ENCODE measurements at places on chromosomes 6 and 20. TPM values are rescaled to one million over a fixed set of nuclear protein-coding genes. Genes with fewer than 3 reads are reported as not detected.

DNA sequence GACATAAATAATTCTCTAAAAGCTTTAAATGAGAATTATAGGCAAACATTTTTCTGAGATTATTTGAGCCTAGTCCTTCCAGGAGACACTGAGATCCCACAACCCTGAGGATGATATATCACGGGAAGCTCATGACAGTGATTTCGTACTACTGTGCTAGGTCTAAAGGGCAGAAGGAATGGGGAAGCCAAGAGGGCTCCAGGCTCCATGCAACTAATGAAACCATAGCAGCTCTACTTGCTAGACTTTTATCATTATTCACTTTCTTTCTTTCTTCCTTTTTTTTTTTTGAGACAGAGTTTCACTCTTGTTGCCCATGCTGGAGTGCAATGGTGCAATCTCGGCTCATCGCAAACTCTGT, 57.3 kb upstream of the SGK1 start:
- ATAC-seq, result no peak

- peak; percentile 7 for ATAC-seq
Observed at GRCh38 chr6:158852312-158853071, 33.3 kb upstream of the EZR start.

DNA sequence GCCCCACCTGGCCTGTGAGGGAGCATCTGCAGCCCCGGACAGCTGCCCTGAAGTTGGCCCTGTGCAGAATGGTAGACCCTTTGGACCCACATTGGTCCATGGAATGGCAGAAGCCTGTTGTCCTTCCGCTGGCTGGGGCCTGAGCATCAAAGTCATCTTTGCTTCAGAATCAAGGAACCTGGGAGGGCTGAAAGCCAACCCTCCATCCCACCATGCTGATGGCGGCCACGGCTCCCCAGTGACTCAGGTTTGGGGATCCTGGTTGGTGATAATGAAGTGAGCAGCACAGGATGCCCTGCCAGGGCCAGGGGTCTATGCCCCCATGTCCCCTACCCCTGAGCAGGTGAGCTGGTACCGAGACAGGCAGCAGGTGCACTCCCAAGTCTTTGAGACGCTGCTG, 52.8 kb downstream of the YTHDF1 start:
- no peak for ATAC-seq

DNA sequence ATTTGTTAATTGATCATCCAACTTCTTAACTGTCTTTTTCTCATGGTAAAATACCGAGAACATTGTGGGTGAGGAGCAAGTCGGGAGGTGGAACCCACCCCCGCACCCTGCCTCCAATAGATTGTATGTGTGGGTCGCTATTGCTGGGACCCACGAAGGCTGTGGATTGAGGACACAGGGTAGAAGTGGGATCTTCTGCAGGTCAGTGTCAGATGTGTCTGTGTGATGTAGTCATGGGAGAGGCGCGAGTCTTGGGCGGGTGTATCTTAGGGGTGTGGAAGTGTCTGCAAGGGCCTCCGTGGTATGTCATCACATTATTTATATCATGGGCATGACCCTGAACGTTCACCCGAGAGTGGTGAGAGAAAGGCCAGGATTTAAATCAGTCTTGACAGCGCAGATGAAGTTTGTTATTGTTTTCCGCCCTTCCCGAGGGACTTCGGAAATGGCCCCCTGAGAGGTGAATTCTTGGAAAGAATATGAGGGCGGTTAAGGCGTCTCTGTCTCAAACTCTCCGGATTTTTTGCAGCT, 472 bp upstream of the PAQR8 start:
- peak; percentile 28 for ATAC-seq

- ATAC-seq, result no peak
Observed at GRCh38 chr6:25570578-25570977, 81.4 kb upstream of the SCGN start.

DNA sequence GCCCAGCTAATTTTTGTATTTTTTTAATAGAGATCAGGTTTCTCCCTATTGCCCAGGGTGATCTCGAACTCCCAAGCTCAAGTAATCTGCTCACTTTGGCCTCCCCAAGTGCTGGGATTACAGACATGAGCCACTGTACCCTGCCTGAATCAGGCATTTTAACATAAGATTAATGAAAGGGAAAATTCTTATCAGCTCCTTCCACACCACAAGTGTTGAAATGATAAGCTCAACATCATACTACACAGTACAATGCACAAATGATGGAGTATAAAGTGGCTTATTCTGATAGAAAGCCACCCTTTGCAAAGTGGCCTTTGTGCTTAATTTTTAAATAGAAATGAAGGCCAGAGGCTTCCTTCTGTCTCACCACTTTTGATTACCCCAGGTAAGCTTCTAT, 71.3 kb upstream of the MCHR2 start:
- ATAC-seq, result no peak

- no peak for ATAC-seq
Observed at GRCh38 chr6:88342336-88342735, 176.2 kb upstream of the CNR1 start.

- ATAC-seq, result peak; percentile 25
Observed at GRCh38 chr6:125791151-125791819, 525 bp downstream of the NCOA7 start.

DNA sequence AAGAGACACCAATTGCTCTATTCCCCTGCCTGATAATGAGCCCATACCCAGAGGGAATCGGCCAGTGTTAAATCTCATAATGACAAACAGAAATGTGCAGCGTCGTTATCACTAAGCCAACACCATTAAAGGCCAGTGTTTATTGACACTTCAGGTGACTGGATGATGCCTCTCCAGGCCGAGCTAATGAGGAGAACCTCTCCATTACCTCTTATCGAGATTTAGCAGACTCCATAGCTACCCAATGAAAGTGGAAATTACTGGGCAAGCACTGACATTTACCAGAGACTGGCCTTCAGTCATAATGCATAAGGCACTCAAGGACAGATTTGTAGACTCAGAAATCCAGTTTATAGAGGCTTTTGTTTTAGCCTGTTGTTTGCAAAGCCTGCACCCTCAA, 669.5 kb downstream of the MAFB start:
- ATAC-seq, result no peak

DNA sequence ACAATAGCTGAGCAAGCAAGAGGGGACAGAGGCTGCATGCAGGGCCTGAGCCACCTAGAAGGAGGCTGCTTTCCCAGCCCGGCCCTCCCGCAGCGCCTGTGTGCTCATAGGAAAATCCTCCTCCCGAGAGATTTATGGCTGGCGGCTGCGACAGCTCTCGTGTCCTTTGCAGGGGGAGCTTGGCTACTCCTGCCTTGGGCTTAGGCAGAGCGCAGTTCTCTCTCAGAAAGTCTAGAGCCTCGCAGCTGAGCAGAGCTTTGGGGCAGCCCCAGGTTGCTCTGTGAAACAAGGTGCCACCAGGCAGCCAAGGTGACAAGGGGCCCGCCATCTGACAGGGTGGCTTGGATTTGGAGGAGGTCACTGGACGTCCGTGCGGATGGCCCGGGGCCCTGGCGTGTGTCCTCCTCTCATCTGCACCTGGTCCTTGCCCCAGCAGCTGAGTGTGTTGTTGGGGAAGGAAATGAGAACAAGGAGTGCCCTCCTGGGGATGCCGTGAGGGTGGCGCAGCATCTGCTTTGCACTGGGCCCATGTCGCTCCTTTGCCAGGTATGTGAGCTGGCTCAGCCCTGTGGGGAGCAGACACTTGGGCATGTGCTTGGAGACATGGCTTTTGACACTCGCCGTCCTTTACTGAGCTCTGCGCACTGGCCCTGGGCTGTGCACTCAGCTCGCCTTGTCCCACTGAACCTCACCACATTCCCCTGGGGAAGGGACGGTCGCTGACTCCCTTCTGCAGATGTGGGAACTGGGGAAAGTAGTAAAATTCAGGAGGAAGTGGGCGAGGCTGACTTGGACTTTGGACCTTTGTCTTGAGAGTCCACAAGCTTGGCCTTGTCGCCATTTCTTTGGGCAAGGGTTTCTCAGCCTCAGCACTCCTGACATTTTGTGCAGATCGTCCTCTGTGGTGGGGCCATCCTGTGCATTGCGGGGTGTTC, 41.9 kb downstream of the EDN3 start:
- peak; percentile 53 for ATAC-seq

GRCh38 chr6:167392631-167393316, 67.9 kb downstream of the TTLL2 start:
- ATAC-seq, result no peak

ALDH8A1 gene
- 1.0 TPM for total RNA-seq
